ENCODE measurements at places on chromosomes 5 and 9. TPM values are rescaled to one million over a fixed set of nuclear protein-coding genes. Genes with fewer than 3 reads are reported as not detected.

The DHX29 gene
- 16.5 TPM for total RNA-seq

GRCh38 chr9:93975262-93975661 is 20.1 kb upstream of the BARX1 start:
- no peak for DNase-seq

GRCh38 chr5:156395306-156395675 is 68.3 kb downstream of the SGCD start:
- DNase-seq = no peak

The PGM5 gene
- total RNA-seq = 27.5 TPM

- peak; percentile 50 for DNase-seq
Measured at GRCh38 chr5:75611311-75612225, at the start of gene ANKDD1B. TSS of gene ANKDD1B (plus strand) at chr5:75611453. CDS start at chr5:75611635, 182 bp downstream.

- DNase-seq = no peak
Measured at GRCh38 chr5:104048231-104048630, 485.6 kb upstream of the NUDT12 start.

The HSPB3 gene
- not detected for total RNA-seq

DNA sequence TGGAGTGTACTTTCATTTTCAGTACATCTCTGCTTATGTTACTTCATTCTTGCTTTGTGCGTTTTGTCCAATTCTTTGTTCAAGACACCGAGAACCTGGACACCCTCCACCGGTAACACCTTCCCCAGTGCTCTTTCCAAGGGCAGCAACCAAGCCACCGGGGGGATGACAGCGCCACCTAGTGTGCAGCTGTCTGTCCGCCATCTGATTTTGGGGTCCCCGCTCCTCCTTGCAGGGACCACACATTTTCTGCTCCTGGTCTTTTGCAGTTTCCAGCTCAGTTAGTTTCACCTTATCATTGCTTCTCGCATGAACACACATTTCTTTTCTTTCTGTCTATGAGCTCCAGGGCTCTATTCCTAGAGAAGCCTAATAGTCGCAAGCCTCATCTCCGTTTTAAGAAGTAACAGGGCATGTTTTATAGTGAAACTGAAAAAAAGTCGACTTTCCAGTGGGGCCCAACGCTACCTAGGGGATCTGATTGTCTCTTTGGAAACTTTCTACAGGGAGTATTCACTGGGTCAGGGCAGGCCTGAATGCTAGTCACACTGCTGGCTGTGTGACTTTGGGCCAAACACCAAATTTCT is 152.1 kb downstream of the FSTL4 start:
- DNase-seq = no peak

The PCDHA11 gene
- total RNA-seq = under 0.01 TPM

The MAP3K1 gene
- 48.2 TPM for total RNA-seq

DNA sequence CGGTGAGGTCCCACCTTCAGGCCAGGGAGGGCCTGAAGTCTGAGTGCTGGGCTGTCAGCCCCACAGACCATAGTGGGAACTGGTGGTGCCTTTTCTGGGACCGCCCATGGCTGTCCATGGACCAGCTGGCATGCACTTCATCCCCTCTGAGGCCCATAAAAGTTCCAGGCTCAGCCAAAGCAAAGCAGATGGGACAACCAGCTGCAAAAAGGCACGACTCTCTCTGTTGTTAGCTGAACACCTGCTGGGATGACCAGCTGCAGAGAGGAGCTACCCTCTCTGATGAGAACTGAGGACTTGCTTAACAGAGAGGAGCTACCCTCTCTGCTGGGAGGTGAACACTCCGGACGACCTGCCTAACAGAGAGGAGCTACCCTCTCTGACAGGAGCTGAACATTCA is 844.3 kb upstream of the DMAC1 start:
- no peak for DNase-seq

All from lung microvascular endothelial cell (primary cell).